ENCODE measurements at places on chromosomes 3 and 15.

- no peak for DNase-seq
Observed at GRCh38 chr15:51844747-51845426, 15.4 kb downstream of the TMOD3 start.

DNA sequence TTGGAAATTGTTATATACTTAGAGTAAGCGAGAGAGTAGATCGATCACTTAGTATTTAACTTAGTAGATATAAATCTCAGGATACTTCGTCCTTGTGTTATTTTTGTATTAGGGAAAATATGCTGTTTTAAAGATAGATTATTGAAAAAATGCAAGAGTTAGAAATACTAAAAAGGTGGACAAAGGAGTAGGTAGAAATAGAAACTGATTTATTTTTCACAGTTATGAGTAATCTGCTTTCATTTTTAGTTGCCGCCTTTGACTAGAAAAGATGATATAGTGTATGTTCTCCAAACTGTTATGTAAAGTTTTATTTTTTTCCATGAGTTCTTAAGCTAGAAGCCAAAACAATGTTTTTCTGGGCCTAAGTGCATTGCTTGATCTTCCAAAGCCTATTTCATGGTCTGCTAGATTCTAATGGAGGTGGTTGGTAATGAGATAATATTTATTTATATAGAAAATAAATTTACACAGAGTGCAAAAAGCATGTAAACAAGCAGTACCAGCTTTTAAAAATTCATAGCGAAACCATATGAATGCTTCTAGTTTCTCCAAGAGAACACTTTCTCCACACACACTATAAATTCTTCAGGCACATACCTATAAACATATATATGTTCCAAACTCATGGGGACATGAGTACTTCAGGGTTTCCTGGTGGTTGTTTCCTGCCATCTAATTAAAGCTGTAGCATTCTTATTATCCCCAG is 61.1 kb downstream of the DIPK2A start:
- DNase-seq, result no peak

- no peak for DNase-seq
Observed at GRCh38 chr15:59237924-59238331, 31.3 kb downstream of the LDHAL6B start.

DNA sequence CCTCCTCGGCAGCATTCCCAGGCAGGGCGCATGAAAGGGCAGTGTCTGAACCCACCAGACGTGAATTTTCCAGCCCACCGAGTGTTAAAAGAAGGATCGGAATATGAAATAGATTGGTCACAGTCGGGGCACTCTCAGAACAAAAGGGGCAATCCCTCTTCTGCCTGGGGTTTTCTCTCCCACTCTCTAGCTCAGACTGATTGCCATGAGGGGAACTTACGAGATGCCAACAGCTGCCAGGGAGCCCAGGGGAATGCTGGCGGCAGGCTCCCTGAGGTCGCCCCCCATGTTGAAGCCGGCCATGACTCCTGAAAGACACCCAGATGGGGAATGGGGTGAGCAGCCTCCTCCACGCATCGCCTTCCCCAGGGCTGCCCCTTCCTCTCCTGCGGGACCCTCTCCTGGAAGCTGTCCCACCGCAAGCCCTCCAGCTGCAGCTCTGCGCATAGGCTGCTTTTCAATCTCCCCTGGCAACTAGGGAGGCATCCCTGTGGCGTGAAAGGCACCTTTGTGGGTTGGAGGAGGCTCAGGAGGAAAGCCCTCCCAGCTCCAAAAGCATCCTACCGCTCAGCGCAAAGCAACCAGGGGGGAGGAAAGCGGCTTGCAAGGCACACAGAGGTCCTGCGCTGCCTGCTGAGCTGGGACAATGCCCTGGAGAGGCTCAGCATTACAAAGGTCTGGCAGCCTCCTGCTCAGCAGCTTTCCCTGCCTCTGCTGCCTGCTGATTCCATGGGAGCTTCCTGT is 64.8 kb upstream of the HEG1 start:
- DNase-seq, result no peak

- DNase-seq, result no peak
Observed at GRCh38 chr15:99703603-99704443, 29.4 kb downstream of the LYSMD4 start.

Data from NCI-H1105 (cell line).